T47D (cell line): ENCODE measurements at places on chromosomes 13 and 19.

DNA sequence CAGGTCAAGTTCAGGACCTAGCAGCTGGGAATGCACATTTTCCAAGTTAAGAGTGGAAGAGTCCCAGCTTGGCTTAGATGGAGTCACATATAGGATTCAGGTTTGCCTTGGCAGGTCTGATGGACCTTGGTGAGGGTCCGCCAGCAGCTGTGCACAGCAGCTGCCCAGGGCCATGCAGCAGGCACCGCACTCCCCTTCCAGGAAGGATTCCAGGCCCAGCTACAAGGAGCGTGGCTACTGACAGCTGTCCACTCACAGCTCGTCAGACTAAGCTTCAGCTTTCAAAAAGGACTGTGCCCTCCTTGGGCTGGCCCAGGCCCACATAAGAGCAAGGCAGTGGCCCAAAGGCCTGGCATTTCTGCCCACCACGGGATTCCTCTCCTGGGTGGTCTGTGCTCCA lies 68.4 kb downstream of the ALOX5AP start:
- DNase-seq = no peak

- DNase-seq = no peak
Observed at GRCh38 chr13:88919970-88920628, 1248.9 kb downstream of the SLITRK5 start.

DNA sequence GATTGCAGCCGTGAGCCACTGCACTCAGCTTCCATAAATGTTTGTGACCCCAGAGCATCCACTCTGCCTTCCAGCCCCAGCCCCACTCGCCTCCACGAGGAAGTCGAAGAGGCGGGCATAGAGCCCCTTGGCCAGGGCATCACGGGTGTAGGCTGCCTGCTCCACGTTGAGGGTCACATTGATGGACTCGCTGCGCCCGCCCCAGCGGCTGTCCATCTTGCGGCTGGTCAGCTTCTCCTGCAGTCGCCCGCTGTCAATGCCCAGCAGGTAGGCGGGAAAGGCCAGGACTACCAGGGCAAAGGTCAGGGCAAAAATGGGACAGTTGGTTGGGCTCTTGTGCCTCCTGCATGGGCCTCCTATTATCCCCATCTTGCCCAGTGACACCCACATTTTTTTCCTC lies 27.2 kb downstream of the MYO1F start:
- no peak for DNase-seq

DNA sequence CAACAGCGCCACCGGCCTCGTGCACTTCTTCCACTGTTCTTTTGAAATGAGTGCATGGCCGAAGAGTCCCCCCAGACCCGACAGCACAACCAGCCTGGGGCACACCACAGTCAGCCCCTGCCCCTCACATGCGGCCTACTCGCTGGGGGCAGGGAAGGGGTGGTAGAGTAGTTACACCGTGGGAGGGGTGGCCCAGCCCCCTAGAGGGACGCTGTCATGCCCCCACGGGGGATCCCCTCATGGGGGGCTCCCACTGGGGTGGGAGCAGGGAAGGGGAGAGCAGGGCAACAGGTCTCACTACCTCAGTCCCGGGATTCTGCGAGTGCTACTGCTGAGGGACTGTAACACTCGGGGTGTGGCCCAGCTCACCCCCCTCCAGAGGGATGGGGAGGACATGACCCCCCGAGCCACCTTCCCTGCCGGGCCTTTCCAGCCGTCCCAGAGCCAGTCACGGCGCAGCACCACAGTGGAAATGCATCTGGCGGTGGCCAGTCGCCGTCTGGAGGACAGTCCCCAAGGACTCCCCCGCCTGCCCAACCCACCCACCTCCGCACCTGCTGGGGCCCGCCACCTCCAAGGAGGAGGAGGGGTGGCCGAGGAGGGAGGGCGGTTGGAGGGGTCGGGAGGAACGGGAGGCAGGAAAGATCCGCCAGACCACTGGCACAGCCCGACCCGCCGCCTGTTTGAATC lies 84.6 kb upstream of the ZNF254 start:
- no peak for DNase-seq
